A673 (cell line): ENCODE measurements at places on chromosomes 3 and 15.

DNA sequence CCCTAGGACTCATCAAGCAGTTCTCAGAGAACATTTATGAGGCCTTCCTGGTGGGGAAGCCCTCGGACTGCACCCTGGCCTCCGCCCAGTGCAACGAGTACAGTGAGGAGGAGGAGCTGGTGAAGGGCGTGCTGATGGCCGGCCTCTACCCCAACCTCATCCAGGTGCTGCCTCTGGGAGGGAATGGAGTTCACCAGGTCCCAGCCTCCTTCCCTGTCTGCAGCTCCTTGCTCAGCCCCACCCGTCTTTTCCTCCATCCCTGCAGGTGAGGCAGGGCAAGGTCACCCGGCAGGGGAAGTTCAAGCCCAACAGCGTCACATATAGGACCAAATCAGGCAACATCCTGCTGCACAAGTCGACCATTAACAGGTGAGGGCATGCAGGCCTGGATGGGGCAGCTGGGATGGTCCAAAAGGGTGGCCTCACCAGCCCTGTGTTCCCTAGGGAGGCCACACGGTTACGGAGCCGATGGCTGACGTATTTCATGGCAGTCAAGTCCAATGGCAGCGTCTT lies 46.3 kb downstream of the DHX30 start:
- no peak for DNase-seq

DNA sequence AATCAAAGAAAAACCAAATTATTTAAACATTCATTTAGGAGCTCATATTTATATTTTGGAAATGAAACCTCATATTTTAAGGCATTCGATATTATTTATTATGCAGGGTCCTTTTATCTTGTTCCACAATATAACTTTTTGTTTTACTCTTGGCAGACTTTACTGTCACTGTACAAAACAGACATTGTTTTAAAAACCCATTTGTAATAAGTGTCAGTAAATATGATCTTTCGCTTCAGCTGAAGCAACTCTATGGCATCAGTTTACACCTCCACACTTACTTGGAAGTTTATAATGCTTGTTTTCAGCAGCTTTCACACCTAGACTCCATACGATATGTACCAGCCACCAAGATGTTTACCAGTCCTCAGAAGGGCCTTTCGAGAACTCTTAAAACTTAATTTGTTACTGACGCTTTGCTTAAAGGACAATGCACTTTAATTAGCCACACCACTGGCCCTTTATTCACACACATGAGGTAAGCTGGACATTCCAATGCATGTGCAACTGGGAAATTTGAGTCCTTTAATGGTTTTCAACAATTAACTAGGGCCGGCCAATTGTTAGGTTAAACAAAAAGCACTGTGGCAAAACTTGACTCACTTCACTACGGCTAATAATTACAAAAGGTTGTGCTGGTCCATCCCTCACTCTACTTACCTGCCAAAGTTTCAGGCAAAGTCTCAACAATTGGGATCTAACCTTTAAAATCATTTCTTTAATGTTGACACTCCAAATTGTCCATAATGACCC lies 16.7 kb downstream of the WWTR1 start:
- DNase-seq: no peak

DNA sequence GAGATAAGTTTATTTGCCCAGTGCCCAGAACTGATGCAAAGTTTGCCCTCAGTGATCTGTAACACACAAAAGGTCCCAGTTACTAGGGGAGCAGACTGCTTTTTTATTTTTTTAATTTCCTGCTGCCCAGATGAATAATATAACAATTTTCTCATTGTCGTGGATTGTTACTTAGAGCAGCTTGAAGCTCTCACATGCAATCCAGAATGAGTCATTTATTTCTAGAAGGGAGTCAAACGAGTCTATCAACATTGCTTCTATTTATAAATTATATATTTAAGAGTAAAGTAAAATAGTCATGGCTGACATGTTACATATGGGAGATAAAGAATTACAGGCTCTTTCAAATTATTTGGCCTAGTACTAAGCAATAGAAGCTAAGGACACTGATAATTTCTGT lies 41.3 kb downstream of the MEIS2 start:
- DNase-seq: no peak

GRCh38 chr3:143699424-143699823 lies 148.8 kb downstream of the SLC9A9 start:
- no peak for DNase-seq

- DNase-seq: no peak
These were observed 2.3 kb downstream of the GORASP1 start for GRCh38 chr3:39104961-39105686.

DNA sequence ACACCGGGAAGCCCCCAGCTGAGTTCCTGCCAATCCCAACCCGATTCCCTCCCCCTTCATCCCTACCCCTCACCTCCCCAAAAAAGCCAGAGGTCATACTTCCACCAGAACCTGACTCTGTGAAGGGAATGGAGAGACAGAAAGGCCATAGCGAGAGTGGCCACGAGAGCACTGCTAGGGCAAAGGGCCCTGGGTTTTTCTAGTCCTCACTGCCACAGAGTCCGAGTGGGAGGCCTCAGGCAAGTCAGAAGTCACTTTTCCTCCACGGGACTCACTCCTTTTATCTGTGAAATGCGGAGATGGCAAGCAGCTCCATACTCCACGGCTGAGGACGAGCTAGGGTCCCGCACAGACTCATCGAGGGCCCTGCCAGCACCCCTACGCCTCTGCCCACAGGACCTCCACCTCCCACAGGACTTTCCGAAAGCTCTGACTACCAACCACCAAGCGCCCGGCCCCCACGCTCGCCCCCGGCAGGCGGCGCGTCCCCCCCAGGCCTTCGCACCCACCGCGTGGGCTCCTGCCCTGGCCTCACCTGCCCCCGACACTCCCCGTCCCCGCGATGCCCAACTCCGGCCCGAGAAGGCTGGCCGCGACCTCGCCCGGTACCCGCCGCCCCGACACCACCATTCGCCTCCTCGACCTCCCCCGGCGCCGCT lies 792 bp downstream of the ATP13A3 start:
- peak; percentile 23 for DNase-seq

- DNase-seq: no peak
These were observed 3.7 kb upstream of the FAM107A start for GRCh38 chr3:58580826-58581327.

DNA sequence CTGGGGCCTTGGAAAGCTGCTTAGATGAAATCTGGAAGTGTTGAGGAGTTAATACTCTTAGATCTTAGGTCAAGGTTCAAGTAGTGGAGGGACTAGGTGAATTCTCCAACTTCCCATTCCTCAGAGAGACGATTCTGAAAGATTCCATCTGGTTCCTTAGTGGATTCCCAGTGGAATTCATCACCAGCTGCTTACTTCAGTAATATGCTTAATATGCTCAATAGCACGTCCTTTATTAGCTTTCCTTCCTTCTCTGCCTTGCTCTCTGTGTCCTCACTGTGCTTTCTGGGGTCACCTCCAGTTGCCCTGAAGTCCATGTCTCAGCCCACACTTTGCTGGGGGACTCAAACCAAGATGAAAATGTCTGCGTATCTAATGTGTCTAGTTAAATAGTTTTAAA lies 31.0 kb downstream of the CEP63 start:
- no peak for DNase-seq

GRCh38 chr15:51322621-51323296 lies 15.6 kb downstream of the CYP19A1 start:
- no peak for DNase-seq

DNA sequence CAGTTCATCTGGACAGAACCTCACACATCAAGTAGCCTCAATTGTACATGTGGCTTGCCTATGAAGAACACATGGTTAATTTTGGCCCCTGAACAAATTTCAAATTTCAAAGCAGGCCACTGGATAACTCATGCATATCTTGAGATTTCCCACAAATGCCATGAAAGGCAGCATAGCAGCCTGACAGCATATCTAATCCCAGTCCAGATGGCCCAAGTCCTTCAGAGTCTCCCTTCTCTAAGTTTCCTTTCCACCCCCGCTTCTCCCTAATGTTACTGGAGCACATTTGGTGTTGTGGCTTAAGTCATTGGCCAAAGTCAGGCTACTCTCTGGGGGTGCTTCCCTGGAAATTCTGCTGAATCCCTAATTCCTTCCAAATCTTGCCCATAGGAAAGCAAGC lies 53.8 kb upstream of the COL6A6 start:
- no peak for DNase-seq

DNA sequence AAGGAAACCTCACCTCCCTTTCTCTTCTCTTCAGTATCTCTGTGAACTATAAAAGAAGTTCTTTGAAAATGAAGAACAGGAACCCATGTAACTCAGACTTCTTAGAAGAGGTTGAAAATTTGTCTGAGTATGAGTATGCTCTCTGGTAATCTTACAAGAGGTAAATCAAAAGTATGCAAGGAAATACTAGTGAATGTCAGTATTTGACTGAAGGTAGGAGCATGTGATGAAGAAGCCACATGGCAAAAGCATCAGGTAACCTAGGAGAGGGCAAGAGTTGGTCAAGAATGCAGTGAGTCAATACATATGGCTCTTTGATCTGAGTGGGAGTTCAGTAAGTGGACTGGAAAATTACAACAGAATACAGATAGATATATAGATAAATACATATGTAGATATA lies 133.0 kb upstream of the NECTIN3 start:
- DNase-seq: no peak

GRCh38 chr3:18712713-18713576 lies 287.8 kb upstream of the SATB1 start:
- DNase-seq: no peak

GRCh38 chr15:47548231-47548630 lies 169.1 kb upstream of the SEMA6D start:
- no peak for DNase-seq

GRCh38 chr3:33807191-33807590 lies 8.8 kb downstream of the PDCD6IP start:
- DNase-seq: no peak

- no peak for DNase-seq
These were observed 737.4 kb downstream of the ZNF385D start for GRCh38 chr3:21013566-21013965.

- DNase-seq: peak; percentile 63
These were observed 984 bp upstream of the RPP25 start for GRCh38 chr15:74957476-74958035.

- DNase-seq: peak; percentile 25
These were observed 51.9 kb downstream of the BBX start for GRCh38 chr3:107574650-107575049.

- DNase-seq: no peak
These were observed 140.5 kb downstream of the DNAJB8 start for GRCh38 chr3:128326051-128326823.
